Tibial nerve (tissue), 4 donors: ENCODE measurements at places on chromosomes 12 and 14. TPM values are rescaled to one million over a fixed set of nuclear protein-coding genes. Genes with fewer than 3 reads are reported as not detected.

GRCh38 chr12:69966839-69967238 lies 141.8 kb downstream of the MYRFL start:
- DNase-seq: no peak

DNA sequence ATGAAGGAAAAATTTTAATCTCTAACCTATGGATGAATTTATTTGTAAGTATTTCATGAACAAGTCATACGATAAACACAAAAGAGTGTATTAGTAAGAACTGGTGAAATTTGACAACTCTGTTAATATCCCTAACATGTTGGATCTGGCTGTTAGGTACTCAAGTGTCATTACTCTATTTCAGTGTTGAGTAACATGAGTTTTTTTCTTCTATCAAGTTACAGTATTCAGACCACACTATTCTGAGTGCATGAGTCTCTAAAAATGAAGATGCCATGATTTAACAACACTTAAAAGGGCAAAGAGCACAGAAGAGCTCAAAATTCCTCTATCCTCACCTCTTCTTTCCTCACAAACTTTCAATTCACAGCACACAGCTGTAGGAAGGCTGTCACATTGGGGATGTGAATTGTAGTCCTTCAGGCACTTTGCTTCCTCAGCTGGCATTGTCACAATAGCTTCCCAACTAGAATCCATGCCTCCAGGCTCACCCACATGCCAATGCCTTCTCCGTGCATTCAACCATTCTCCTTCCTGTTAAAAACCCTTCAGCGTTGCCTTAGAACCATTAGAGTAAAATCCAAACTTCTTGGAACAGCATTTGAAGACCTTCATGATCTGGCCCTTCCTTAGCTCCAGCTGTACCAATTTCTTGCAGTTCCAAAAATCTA lies 73.7 kb upstream of the DBX2 start:
- no peak for DNase-seq

- DNase-seq: no peak
These were observed 254.4 kb upstream of the BTG1 start for GRCh38 chr12:92400006-92400405.

The GMPR2 gene
- total RNA-seq: 46.5 TPM

The CDCA3 gene
- total RNA-seq: 0.39 TPM
